Activated T-helper 1 cell treated with anti-CD3 and anti-CD28 coated beads, Interleukin-12 subunit alpha, Interleukin-12 subunit beta, Interleukin-2, Interleukin-4 antibody, amounts not matched to agents 30 ng/mL and 10 ng/mL and 1 ng/mL, durations not matched to agents 14 hours and 24 hours and 36 hours (primary cell): ENCODE measurements at places on chromosomes 2 and 18.

GRCh38 chr2:62156861-62157496 is 38.9 kb upstream of the B3GNT2 start:
- no peak for DNase-seq

GRCh38 chr2:165877565-165878550 is 75.7 kb downstream of the TTC21B start:
- DNase-seq: no peak

- DNase-seq: no peak
Measured at GRCh38 chr2:166891727-166892126, 3.4 kb downstream of the XIRP2 start.

DNA sequence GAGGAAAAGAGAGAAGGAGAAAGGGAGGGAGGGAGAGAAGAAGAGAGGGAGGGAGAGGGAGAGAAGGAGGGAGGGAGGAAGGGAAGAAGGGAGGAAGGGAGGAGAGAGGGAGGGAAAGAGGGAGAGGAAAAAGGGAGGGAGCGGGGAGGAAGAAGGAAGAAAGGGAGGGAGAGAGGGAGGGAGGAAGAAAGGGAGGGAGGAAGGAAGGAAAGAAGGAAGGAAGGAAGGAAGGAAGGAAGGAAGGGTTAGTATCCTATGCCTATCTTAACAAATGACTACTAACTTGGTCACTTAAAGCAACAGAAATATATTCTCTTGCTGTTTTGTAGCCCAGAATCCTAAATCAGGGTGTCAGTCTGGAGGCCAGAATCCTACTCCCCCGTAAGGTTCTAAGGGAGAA is 52.1 kb downstream of the CMPK2 start:
- no peak for DNase-seq

- no peak for DNase-seq
Measured at GRCh38 chr18:9101730-9102507, 580 bp upstream of the NDUFV2 start.

DNA sequence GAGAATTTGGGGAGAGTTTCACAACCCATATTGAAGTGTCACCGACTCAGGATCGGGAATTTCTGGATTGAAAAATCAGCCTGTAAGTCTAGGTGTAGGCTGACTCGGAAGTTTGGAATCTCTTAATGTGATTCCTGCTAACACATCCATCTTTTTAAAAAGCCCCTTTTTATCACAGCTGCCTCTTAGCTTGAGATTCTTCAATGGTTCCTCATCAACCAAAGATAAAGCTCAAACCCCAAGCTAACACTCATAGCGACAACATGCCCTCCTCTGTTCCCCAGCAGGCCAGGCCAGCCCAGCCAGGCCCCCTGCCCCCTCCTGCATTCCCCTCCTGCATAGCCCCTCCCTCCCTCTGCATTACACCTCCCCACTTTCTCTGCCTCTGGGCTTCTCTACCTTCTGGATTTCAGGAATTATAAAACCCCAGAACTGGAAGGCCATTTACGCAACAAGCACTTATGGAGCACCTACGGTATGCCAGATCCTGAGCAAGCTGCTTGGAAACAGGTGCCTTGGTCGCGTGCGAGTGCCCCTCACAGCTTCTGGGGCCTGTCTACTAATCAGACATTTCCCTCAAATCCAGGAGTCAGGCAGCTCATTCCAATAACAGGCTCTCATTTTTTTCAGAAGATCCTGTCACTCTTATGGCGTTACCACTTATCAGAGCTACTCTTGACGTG is 63.4 kb downstream of the EMX1 start:
- DNase-seq: no peak

GRCh38 chr2:206937555-206937954 is 1.8 kb upstream of the CPO start:
- no peak for DNase-seq

DNA sequence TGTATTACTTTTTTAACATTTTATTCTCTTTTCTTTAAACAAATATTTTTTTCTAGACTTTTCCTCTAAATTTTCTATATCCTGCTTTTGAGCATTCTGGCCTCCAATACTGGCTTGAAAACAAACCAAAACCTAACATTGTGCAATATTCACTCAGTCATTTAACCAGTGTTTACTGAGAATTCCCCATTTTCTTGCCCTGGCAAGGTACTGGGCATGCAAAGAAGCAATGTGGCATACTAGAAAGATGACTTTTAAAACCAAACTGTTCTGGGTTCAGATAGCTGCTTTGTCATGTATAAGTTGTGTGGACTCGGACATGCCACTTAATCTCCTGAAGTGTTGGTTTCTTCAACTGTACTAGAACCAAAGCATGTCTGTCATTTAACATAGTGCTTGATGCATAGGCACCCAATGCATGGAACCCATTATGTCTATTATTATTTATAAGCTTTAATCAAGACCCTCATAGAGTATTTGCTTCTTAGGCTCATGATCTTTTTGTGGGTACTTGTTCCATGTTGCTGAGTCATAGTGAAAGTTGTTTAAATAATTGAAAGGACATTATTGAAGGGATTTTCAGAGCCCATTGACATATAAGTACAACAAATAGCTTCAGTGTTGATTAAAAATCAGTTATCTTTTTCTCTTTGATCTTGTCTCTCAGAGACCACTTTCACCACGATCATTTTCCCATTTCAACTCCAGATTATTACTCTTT is 185.4 kb upstream of the OSR1 start:
- no peak for DNase-seq

- DNase-seq: no peak
Measured at GRCh38 chr18:29078273-29078672, 901.3 kb upstream of the CDH2 start.

DNA sequence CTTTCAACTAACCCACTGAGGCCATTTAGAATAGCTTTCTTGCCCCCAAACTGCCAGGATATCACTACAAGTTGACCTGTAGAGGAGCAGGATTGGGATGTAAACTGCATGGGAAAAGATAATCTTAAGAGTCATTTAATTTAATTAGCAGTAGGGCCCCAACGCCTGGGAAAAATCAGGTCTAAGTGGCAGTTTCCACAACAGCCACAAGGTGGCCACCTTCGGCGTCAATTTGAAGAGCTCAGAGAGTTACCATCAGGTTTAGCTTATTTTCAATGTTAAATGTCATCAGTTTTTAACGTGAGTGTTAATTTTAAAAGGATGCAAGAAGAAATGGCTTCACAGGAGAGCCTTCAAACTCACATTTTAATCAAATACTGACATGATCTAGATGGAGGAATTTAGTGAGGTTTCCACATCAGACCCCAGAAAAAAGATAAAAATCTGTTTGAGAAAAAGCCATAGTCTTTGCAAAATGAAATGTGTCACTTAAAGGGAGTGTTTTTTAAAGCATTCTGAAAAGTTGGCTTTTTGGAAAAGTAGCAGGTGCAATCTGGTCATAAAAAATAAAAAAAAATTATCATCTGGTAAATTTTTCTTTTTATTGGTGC is 77.3 kb upstream of the UPP2 start:
- DNase-seq: peak; percentile 34

- DNase-seq: no peak
Measured at GRCh38 chr2:189927823-189928222, 134.7 kb downstream of the MSTN start.
